Stimulated activated CD8-positive, alpha-beta memory T cell treated with anti-CD3 and anti-CD28 coated beads, Interleukin-2, amount 100 ng/mL, for 1 hour (primary cell): ENCODE measurements at places on chromosomes 7 and 10.

DNA sequence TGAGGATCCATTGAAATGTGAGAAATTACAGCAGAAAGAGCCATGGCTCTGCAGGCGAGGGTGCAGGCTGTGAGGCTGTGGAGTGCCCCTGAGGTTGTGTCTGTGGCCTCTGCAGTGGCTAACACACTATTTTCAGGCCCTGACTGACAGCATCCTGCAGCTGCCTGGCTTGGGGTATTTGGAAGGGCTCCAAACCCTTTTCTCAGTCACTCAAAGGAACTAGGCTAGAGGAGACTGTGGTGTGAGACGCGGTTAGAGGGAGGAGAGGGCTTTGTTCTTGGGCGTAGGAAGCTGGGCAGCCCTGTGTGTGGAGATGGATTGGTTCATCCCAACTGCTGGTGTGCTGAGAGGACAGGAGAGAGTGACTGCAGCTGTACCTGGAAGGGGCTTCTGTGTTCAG lies 134.9 kb downstream of the RAMP3 start:
- no peak for DNase-seq

DNA sequence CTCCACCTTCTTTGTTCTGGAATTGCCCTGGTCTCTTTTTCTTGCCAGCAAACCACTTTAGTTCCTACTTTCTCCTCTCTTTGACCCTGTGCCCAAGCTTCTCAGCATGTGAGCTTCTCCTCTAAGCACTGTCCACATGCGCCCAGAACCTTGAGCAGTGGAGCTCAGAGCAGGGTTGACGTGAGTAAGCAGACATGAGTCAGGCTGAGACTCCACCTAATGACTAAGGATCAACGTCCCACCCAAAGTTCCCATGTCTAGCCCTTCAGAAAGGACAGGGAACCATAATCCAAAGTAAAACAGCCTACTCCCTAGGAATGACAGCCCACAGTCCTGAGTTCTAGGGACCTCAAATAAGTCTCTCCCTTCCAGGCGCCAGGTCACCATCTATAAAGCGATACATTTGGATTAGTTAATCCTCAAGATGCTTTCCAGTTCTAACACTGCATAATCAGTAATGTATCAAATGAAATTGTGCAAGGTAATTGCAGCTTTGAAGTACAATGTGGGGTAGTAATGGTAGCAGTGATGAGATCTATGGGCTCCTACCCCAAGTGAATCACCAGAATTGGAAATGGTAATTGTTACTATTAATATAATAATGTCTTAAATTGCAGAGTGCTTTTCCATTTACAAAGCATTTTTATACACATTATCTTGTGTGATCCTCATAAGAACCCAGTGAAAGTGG lies 44.5 kb downstream of the KCNMA1 start:
- no peak for DNase-seq

GRCh38 chr10:50375051-50375452 lies 123.7 kb upstream of the ASAH2 start:
- DNase-seq: no peak

GRCh38 chr10:97771055-97771891 lies 526 bp downstream of the SFRP5 start:
- DNase-seq: no peak

DNA sequence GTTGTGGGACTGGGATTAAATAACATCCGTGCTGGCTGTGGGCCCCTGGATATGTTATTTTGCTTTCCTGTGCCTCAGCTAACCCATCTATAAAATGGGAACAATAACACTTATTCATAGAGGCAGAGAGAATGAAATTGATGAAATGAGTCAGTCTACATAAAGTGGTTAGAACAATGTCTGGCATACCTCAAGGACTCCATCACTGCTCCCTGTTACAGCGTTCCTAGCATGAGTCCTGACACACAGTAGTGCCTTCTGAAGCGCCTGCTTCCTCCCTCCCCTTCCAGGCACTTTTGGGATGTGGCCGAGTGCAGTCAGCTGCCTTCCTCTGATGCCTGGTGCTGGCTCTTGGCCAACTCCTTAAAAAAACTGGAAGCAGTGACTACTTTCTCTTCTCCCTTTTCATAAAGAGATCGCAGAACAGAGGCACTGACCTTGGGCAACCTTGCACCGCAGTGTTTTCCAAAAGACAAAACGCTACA lies 108.4 kb upstream of the ZMIZ1 start:
- no peak for DNase-seq

- DNase-seq: peak; percentile 34
These were observed 671 bp upstream of the ATAD1 start for GRCh38 chr10:87818505-87819288.
